Smooth muscle cell of trachea (primary cell): ENCODE measurements at places on chromosomes 1 and 21. TPM values are rescaled to one million over a fixed set of nuclear protein-coding genes. Genes with fewer than 3 reads are reported as not detected.

The OVAAL gene
- total RNA-seq: not detected in 2 replicates

The STX12 gene
- total RNA-seq: 65.5 and 66.7 TPM in 2 replicates

The KLHDC8A gene
- total RNA-seq: not detected in 2 replicates

The MARK1 gene
- 0.17 and 0.29 TPM in 2 replicates for total RNA-seq

The ABCG1 gene
- 4.1 and 4.5 TPM in 2 replicates for total RNA-seq

The NPHS2 gene
- total RNA-seq: not detected in 2 replicates

The EDN2 gene
- total RNA-seq: 0.33 TPM in 1 of 2 replicates, not detected in the other

The TMEM52 gene
- 0.15 and 0.17 TPM in 2 replicates for total RNA-seq

The CFHR4 gene
- under 0.01 TPM in 1 of 2 replicates, not detected in the other for total RNA-seq

The RNPEP gene
- total RNA-seq: 69.1 and 122 TPM in 2 replicates

The CADM3 gene
- total RNA-seq: not detected in 2 replicates

The TTF2 gene
- 15.1 and 20.5 TPM in 2 replicates for total RNA-seq

The BATF3 gene
- total RNA-seq: 1.2 and 3.1 TPM in 2 replicates

The KLF17 gene
- under 0.01 and 0.17 TPM in 2 replicates for total RNA-seq

The DCST2 gene
- total RNA-seq: under 0.01 TPM in 1 of 2 replicates, not detected in the other

The RABGAP1L gene
- 35.4 and 50.0 TPM in 2 replicates for total RNA-seq

The AMY1A gene
- not detected in 2 replicates for total RNA-seq

The RAB42 gene
- total RNA-seq: 10.6 and 12.2 TPM in 2 replicates

The CYP4Z1 gene
- not detected in 2 replicates for total RNA-seq
